ENCODE measurements at places on chromosomes 13 and 19. TPM values are rescaled to one million over a fixed set of nuclear protein-coding genes. Genes with fewer than 3 reads are reported as not detected.

- no peak for DNase-seq
- H3K4me1 ChIP-seq: no peaks in the 10 kb centered on the region
- H3K4me3 ChIP-seq: no peak overlapping the region
- H3K36me3 ChIP-seq: peaks cover 61% of the 10 kb centered on the region
- H3K27me3 ChIP-seq: no peaks in the 10 kb centered on the region
Measured at GRCh38 chr13:49530457-49530856, 34.7 kb downstream of the PHF11 start.

DNA sequence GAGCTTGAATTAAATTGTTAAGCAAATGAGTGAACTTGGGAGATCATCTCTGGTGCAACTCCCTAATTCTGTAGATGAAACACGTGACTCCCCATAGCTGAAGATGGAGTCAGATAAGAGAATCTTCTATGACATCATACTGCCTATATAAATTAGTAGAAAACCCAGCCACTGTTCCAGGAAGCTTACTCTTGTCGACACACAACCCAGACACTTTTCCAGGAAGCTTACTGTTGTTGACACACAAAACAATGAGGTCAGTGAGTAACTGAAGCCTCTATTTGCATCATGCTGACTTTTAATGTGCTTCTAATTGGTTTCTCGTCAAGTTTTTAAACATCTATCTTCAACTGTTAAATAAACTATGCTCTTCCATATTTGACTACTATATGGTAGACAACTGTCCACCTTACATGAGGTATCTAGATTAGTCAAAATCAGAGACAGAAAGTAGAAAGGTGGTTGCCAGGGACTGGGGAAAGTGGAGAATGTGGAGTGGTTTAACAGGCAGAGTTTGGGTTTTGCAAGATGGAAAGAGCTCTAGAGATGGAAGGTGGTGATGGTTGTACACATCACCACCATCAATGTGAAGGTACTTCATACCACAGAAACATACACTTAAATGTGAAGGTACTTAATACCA is 168.2 kb downstream of the FGF14 start:
- DNase-seq: no peak
- H3K36me3 ChIP-seq: no peaks in the 10 kb centered on the region
- no peak overlapping the region for H3K4me3 ChIP-seq
- no peaks in the 10 kb centered on the region for H3K27me3 ChIP-seq
- no peak overlapping the region for H3K27ac ChIP-seq

- H3K36me3 ChIP-seq: peaks cover 28% of the 10 kb centered on the region
- H3K27me3 ChIP-seq: no peaks in the 10 kb centered on the region
- peak overlapping the region; percentile 90 for H3K27ac ChIP-seq
- peak; percentile 58 for DNase-seq
- H3K4me3 ChIP-seq: peak overlapping the region; percentile 98
Measured at GRCh38 chr19:51690454-51691073, 2.6 kb upstream of the SPACA6 start.

DNA sequence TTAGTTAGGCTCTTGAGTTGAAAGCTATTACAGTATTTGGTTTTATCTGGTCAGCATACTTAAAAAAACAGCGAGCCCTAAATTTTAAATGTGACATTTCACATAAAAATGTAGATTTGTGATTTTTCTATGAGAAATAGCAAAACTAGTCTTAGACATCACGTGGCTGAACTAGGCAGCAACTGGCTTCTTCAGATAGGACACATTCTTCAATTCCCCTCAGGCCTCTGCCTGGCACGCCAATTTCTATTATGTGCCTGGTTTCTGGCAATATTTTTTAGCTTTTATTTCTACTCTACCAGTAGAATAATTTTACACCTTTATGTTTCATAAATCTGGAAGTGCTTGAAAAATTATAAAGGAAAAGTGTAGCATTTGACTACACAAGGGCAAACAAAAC is 433.7 kb downstream of the DIAPH3 start:
- no peak overlapping the region for H3K27ac ChIP-seq
- H3K36me3 ChIP-seq: no peaks in the 10 kb centered on the region
- H3K4me3 ChIP-seq: no peak overlapping the region
- no peaks in the 10 kb centered on the region for H3K4me1 ChIP-seq
- DNase-seq: no peak
- H3K27me3 ChIP-seq: no peaks in the 10 kb centered on the region

DNA sequence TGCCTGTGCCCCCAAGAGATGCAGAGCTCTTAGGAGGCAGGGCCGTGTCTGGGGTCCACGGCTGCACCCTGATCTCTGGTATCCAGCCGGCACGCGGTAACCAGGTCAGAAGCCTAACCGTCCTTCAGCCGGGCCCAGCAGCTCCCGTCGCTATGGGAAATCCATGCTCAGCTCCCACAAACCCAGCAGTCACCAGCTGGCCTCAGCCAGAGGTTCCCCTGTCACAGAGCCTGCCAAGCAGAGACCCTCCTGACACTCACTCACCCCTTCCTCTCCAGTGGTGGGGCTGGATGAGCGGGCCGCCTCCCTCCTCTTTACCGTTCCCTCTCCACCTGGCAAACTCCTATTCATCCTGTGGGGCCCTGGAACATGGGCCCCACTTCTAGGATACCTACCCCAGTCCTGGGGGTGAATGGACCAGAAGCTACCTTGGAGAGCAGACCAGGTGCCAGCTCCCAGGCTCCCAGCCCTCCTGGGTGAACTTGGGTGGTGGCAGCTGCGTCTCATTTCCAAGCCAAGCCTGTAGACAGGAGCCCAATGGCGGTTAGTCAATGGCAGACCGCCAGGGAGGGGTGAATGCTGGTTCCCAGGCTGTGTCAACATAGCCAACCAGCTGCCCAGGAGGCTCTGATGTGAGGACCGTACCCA is 21.4 kb upstream of the TCF3 start:
- no peak overlapping the region for H3K27ac ChIP-seq
- peaks cover 100% of the 10 kb centered on the region for H3K27me3 ChIP-seq
- no peaks in the 10 kb centered on the region for H3K36me3 ChIP-seq
- H3K4me1 ChIP-seq: peaks cover 33% of the 10 kb centered on the region
- no peak overlapping the region for H3K4me3 ChIP-seq
- no peak for DNase-seq

CCDC122 gene
- total RNA-seq: 44.6 TPM

TMEM161A gene
- 6.4 TPM for total RNA-seq

DNA sequence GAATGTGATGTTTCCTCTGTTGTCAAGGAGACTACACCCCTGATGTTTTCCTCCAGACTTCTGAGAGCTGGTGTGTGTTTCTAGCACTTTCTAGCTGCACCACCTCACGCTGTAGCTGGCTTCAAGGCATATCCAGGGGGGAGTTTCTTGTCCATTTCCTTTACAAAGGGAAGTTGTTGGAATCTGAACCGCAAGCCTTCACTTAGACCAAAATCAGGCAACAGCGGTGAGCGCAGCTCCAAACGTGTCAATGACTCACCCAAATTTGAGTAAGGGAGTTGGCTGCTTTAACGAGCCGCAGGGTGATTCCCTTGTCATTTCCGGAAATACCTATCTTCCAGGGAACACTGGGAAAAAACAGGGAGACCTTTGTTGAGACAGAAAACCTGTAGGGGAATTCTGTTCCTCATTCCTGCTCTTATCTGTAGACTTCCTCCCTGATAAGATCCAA is 2.5 kb downstream of the LDLR start:
- H3K27me3 ChIP-seq: no peaks in the 10 kb centered on the region
- peaks cover 4% of the 10 kb centered on the region for H3K36me3 ChIP-seq
- H3K4me3 ChIP-seq: peak overlapping the region; percentile 67
- H3K27ac ChIP-seq: peak overlapping the region; percentile 100
- H3K4me1 ChIP-seq: peaks cover 74% of the 10 kb centered on the region

Data from stomach (tissue), 19 donors.